ENCODE measurements at places on chromosomes 7 and 10. TPM values are rescaled to one million over a fixed set of nuclear protein-coding genes. Genes with fewer than 3 reads are reported as not detected.

Gene CYP26A1
- total RNA-seq, result not detected

Gene SLC39A12
- not detected for total RNA-seq

Gene LLCFC1
- total RNA-seq, result not detected

Gene CHST3
- total RNA-seq, result not detected

Gene RAB11FIP2
- 33.6 TPM for total RNA-seq

Gene TMEM225B
- total RNA-seq, result 1.6 TPM

Gene GNG11
- total RNA-seq, result 1.7 TPM

GRCh38 chr7:44965937-44966730 lies 12.7 kb downstream of the MYO1G start:
- DNase-seq, result peak; percentile 9

DNA sequence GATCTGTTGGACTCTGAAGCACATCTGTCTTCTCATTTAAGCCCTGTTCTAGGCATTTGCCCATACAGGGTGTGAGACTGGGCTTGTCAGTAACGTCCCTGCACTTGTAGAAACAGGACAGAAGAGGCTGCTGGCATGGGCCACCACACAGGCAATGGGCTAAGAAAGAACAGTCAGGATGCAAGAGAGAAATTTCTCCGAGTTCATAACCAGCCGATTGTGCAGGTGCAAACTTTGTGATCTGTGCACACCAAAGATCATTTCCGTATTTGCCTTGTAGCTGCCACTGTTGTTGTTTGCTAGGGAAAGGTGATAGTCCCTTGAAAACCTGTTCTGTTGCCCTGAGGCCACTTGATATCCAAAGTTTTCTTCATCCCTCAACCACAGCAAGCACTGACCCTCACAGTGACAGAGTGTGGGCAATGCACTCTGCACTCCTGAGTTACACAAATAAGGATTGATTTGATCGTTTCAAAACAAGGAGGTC lies 20.3 kb downstream of the KLF6 start:
- DNase-seq, result peak; percentile 38

DNA sequence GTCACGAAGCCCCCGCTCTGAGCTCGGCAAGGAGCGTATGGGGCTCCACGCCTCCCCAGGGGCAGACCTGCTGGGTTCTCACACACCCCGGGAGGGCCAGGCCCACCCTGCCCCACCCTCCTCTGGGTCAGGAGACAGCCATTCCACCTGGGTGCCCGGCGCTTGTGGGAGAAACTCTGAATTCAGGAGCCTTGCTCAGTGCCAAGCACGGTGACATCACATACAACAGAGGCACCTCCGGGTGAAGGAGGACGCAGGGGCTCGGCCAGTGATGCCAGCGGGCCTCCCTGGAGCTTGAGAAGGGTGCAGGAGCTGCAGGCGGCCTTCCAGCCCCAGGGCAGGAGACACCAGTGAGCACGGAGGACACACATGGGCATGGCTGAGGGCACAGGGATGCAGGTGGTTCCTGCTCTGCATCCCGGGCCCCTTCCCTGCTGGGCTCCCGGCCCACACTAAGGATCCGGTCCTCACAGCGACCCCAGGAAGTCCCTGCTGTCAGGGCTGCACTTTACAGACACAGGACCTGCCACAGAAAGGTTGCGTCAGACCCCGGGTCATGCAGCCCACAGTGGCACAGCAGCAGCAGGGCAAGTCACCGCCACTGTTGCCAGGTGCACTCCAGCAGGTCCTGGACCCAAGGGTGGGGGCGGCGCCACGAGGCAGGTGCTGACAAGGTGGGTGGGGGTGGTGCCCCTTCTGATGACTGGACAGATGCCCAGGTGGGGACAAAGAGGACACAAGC lies 108.0 kb downstream of the MAD1L1 start:
- no peak for DNase-seq

DNA sequence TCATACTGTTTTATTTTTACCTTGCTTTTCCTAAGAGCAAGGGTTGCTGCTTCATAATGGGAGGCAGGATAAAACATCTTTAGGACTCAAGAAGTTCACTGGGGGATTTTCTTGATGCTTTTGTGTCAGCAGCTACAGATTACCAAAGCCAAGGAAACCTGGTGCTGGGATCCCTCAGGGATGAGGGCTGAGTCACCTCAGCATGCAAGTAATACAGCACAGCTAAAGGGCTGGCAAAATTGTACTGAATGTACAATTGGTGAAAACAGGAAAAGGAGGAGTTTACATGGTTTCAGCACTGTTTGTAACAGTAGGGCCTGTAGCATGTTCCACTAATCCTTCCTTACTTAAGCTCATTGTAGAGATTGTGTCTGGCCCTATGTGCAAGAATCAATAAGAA lies 1056.8 kb downstream of the SORCS1 start:
- DNase-seq, result no peak

DNA sequence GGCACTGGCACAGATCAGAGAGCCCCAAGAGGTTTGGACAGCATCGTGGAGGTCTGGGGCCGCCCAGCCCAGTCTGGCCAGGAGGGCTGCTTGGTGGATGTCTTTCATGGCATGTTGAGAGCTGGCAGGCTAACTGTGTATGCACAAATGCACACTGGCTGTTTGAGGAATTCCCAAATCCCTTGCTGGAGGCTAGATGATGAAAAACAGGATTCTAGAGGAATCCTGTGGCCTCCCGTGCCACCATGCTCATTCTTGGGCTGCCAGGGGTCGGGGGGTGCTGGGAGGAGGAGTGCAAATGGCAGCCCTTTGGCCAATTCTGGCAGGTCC lies 26.5 kb downstream of the LEP start:
- no peak for DNase-seq

DNA sequence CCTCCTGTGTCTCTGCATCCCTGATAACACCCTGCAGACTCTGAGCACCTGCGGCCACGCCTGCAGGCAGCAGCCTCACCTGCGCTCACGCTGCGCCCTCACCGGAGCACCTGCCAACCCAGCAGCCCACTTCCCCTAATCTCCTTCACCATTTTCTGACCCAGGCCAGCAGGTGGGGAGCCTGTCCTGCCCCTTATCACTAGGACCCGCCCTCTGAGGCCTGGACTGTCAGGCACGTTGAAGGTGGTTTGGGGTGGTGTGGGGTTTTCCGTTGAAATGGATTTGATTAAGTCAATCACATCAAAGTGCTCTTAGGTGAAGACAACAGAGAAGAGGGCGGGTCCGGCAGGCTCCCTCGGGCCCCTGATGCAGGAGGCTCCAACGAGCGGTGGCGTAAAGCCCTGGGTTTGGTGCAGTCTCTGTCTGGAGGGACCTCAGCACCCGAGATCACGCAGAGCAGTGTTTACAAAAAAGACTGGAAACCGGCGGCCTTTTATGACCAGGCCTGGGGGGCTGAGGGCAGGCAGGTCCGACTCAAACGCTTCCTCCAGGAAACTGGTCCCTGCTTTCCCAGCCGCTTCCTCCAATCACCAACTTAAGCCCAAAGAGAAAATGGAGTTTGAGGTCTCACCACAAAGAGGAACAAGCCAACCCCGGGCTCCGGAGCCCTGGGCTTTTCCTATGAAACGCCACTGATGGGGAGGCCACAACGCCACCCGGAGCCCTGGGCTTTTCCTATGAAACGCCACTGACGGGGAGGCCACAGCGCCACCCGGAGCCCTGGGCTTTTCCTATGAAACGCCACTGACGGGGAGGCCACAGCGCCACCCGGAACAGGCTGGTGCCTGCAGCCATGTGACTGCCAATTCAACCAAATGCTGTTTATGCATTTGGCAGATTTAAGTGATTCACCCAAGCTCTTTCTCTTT lies 45.5 kb downstream of the DPYSL4 start:
- DNase-seq, result peak; percentile 76

GRCh38 chr7:96061009-96061408 lies 260.9 kb downstream of the SLC25A13 start:
- DNase-seq, result no peak

- no peak for DNase-seq
Measured at GRCh38 chr10:35432781-35433338, 96.6 kb downstream of the CCNY start.

DNA sequence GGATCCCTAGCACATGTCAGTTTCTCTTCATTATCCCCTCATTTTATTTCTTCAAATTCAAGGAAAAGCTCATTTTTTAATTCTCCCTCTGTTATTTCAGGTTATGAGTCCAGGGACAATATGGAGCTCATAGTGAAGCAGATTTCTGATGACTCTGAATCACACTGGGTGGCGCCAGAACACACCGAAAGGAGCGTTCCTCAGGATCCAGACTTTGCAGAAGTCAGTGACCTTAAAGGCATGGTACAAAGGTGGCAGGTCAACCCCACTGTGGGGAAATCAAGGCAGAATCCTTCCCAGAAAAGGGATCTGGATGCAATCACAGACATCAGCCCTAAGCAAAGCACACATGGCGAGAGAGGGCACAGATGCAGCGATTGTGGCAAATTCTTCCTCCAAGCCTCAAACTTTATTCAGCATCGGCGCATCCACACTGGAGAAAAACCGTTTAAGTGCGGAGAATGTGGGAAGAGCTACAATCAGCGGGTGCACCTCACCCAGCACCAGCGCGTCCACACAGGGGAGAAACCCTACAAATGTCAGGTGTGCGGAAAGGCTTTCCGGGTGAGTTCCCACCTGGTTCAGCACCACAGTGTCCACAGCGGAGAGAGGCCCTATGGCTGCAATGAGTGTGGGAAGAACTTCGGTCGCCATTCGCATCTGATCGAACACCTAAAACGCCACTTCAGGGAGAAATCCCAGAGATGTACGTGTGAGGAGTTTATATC lies 21.4 kb downstream of the ZKSCAN5 start:
- DNase-seq, result no peak

GRCh38 chr10:37868796-37869195 lies 11.4 kb upstream of the ZNF248 start:
- no peak for DNase-seq

DNA sequence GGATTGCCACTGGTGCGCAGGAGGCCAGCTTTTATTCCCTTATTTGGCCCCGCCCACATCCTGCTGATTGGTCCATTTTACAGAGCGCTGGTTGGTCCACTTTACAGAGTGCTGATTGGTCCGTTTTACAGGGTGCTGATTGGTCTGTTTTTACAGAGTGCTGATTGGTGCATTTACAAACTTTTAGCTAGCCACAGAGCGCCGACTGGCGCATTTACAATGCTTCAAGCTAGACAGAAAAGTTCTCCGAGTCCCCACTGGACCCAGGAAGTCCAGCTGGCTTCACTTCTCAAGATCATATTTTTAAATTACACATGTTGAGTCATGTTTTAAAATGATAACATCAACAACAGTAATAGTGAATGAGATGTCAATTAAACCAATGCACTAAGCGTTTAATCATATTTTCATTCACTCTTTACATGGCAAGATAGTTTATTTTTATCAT lies 128.3 kb downstream of the CUBN start:
- no peak for DNase-seq

DNA sequence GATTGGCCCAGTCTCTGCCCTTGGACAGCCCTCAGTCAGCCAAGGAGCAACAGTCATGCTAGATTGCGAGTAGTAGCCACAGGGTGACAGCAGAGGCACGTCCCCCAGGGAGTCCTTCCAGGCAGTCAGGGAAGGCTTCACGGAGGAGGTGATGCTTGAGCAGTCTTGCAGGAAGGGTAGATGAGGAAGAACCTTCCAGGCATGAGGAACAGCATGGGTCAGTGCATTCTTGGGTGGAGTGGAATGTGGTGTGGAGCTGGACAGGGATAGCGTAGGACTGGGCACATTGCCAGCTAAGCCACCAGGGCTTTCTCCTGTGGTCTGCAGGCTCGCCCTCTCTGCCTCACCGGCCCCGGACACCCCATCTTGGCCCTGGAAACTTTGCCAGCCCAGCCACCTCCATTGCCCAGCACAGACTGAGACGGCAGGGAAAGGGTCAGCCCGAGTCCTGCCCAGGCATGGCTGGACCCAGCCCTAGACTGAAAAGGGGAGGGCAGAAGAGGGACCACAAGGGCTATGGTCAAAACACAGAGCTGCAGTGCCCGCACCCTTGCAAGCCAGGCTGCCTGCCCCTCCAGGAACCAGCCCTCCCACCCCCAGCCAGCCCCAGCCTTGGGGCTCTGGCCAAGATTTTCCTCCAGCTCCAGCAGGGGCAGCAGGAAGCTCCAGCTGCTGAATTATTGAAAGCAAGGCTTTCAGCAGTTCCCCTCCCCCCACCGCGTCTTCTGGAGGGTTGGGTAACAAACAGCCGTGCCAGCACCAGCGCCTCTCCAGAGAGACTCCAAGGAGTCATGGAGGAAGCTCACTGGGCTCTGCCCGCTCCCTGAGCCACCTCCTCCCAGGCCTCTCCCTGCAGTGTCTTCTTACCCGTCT lies 18.7 kb downstream of the SRRM3 start:
- no peak for DNase-seq

DNA sequence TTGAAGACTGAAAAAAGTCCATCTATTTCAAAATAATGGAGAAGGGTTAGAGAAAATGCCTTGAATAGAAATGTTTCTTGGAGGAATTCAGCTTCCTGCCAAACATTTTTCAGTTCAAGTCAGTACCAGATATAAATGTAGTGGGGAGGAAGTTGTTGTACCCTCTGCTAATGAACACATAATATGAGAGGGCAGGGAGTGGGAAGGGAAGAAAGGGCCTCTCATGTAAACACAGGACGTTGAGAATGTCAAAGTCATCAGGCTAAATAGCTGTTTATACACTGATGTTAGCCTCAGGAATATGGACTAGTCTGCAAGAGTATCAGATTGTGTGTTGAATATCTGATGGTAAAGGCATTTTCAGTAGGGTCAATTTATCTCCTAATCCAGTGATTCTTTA lies 37.0 kb downstream of the GPR37 start:
- DNase-seq, result no peak

- DNase-seq, result no peak
Measured at GRCh38 chr7:112193915-112194502, 12.2 kb downstream of the DOCK4 start.

Measured in B cell (primary cell).